ENCODE measurements at places on chromosomes 6 and 20.

GRCh38 chr6:40376113-40376650, 211.0 kb downstream of the LRFN2 start:
- no peak for DNase-seq

- DNase-seq = no peak
These were observed 113.9 kb downstream of the NFATC2 start for GRCh38 chr20:51428401-51429143.

GRCh38 chr6:152293404-152293803, 343.8 kb downstream of the SYNE1 start:
- no peak for DNase-seq

GRCh38 chr20:3226093-3226492, 12.9 kb downstream of the SLC4A11 start:
- DNase-seq = no peak

- no peak for DNase-seq
These were observed 77.9 kb upstream of the MYL9 start for GRCh38 chr20:36463212-36464061.

DNA sequence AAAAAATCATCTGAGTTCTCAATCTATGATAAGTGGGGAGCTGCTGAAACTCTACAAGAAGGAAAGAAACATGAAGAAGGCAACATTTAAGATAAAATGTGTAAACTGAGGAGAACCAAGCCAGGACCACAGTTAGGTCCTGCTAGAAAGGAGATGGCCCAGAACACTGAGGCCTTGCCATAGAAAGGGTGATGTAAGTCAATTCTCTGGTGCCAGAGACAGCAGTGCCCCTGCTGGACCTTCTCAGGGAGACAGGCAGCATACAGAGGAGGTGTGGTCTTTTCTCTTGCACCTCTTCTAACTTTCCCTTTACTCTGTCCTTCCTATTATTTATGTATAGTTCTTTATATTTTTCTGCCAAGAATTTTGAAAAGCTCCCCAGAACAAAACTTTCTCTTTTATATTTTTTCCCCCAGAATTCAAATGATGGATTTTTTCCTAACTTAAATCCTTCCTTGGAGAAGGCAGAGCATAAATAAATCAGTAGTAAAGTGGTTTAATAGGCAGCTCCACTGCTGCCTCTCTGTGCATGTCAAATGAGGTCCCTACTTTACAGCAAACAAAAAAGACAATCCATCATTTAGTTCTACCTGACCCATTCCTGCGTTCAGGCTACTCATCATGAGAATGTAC, 9.0 kb downstream of the UQCC2 start:
- peak; percentile 47 for DNase-seq

DNA sequence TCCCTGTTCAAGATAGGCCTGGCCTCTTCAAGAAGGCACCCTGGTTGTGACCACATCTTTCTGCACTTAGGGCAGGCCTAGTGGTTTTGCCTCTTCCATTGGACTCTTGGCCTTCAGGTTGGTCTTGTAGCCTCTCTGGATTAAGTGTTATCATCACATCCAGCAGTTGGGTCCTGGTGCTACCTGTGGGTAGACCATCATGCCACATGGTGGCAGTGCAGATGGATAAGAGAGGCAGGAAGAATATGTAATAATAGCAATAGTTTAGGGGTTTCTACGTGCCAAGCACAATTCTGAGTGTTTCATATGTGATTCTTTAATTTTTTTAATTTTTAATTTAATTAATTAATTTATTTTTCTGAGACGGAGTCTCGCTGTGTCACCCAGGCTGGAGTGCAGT, 28.5 kb upstream of the SNRPB2 start:
- DNase-seq = peak; percentile 32

- DNase-seq = no peak
These were observed 106.5 kb downstream of the AIG1 start for GRCh38 chr6:143167224-143167623.
